ENCODE measurements at places on chromosomes 7 and 10.

GRCh38 chr10:7483848-7484247, 73.0 kb upstream of the SFMBT2 start:
- no peak for DNase-seq

DNA sequence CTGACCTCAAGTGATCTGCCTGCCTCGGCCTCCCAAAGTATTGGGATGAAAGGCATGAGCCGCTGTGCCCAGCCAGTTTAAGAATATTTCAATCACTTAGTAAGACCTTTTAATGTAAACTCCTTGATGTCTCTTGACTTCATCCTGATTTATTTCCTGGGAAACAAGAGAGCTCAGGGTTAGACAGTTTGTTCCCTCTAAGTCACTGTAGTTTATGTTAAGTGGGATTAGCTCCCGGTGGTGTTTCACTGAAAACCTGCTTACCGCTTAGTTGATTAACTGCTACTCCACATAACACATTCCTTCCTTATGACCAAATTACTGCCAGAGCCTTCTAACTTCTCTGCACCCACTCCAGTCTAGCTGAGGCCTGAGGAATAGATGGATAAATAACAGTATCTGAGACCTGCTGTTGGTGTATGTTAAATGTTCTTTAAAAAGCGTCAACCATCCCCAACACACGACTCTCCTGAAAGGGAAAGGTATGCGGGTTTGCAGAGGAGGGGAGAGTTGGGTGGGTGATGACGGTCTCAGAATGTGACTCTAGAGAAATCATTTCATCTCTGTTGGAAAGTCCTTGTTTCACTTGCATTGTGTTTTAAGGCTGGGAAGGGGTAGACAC, 48.7 kb downstream of the CREB3L2 start:
- DNase-seq = no peak

DNA sequence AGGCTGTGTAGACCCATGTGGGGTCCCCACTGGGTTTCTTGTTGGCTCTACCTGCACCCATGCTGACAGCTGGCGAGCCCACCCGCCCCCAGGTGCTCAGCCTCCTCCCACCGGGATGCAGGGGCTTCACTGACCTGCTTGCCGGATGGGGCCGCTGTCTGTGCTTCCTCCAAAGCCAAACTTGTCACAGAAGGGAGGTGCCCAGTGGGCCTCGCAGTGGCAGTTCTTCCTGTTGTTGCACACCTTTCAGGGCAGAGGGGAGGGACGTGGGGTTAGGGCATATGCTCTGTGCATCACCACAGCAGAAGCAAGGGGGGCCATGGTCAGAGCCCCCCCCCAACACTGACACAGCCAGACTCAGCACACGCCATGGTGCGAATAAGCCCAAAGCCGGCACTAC, 146.5 kb downstream of the FANK1 start:
- DNase-seq = no peak

- no peak for DNase-seq
Measured at GRCh38 chr10:51047857-51048256, 26.4 kb upstream of the PRKG1 start.

DNA sequence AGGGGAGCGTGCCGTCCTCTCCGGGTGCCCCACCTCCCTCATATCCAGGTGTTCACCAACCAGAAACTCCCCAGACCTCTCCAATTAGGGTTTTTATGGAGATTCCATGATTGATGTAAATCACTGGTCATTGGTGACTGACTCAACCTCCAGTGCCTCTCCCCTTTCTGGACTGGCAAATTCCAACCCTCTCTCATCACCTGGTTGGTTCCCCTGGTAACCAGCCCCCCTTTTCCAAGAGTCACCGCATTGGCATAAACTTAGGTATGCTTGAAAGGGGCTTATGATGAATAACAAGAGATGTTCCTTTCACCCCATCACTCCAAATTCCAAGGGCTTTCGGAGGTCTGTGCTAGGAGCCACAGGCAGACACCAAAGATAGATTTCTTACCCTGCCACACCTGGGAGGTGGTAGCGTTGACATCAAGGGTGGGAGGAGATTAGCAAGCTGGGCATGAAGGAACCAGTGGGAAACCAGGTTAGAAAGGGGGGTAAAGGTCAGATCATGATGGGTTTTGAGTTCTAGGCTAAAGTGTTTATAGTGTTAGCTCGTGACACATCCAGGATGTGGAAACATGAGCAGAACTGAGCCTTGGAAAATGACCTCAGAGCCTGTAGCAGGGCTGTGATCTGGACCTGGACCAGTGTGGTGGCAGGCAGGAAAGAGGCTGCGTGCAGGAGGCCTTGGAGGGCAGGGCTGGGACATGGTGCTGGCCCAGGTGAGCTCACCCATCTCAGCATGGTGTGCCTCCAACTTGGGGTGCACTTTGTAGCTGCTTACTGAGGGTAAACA, 45.1 kb downstream of the CAMK1D start:
- no peak for DNase-seq

DNA sequence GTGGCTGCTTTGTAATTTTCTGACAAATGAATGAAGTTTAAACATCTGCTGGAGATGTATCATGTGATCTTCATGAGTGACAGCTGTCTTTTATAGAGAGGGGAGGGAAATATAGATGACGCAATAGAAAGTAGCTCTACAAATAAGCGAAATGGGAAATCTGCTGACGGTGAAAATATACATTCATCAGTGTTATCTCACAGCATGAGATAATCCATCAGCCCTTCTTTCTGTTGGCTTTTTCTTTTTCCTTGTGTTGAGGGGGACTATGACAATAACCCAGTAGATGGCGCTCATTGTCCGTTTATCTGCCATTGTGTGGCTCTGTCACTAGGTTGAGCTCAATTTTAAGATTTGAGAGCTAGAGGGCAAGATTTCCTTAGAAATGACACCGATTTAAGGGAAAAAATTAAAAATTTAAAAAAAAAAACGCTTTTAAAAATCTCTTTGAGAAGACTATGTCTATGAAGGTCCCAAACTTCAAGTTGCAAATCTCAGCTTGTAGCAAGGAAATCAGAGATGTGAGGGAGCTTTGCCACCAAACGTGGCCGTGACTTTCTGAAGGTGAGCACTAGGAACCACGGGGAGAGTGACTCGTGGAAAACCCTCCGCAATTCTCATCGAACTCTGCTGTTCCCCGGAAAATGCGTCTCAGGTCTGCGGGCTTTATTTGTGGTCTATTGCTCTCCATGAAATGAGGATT, 114.6 kb upstream of the SFMBT2 start:
- DNase-seq = no peak

DNA sequence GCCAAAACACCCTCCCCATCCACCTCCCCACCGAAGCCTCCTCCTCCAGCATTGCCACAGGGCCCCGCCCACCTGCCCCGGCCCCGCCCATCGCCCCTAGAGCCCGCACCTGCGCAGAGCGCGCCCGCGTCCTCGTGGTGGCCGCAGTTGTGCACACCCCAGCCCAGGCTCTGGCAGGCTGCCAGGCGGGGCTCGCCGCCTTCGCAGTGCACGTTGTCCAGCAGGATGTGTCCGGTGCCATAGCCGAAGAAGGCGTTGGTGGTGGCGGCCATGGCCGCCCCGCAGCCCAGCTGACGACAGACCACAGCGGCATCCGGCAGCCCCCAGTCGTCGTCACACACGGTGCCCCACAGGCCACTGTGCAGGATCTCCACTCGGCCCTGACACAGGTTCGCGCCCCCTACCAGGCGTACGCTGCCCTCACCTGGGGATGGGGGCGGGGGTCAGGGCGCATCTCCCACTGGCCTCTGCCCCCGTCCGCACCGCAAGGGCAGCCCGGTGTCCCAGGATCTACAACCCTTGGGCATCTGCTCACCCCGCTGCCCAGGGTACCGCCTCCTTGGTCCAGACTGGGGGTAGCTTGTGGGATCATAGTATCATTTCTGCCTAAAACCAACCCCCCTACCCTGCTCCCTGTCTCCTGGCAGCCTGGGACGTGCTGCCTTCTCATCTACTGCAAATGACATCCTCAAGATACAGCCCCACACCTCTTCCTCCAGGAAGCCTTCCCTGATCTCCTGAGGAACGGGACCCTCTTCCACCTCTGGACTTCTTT, 11.9 kb downstream of the SSC4D start:
- no peak for DNase-seq

- DNase-seq = no peak
Measured at GRCh38 chr10:108836362-108836761, 1086.9 kb downstream of the XPNPEP1 start.

GRCh38 chr7:105741982-105742381, 134.4 kb downstream of the ATXN7L1 start:
- no peak for DNase-seq

GRCh38 chr7:19648791-19649190, 60.0 kb downstream of the POLR1F start:
- no peak for DNase-seq

All from NCI-H2029 treated with DMSO at 0.1 percent for 48 hours (cell line).